Aorta (tissue), 5 donors: ENCODE measurements at places on chromosomes 3 and 15.
A peak's percentile ranks its signal among the peaks of the same experiment; 100 is the strongest.

- DNase-seq: no peak
These were observed 15.3 kb upstream of the RTP4 start for GRCh38 chr3:187352581-187353575.

DNA sequence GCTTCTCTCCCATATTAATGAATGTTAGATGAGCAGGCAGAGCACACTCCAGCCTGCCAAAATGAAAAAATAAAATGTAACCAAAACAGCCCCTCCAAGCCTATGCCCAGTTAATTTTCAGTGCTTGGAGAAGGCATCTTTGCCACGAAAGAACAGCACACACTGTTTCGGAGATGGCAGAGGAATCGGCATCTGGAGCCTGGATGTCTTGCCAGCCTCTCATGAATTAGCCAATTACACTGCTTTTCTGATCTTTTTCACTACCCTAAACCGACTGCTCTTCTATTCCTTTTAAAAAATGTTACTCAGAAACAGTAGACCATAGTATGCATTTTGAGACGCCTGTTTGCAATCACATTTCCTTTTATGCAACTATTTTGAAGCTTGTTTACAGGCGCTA is 249.6 kb downstream of the TLE3 start:
- DNase-seq: no peak

GRCh38 chr3:172233474-172234277 is 194.3 kb downstream of the FNDC3B start:
- no peak for DNase-seq

- DNase-seq: peak; percentile 97
These were observed 315.7 kb upstream of the PROK2 start for GRCh38 chr3:72100601-72101187.

DNA sequence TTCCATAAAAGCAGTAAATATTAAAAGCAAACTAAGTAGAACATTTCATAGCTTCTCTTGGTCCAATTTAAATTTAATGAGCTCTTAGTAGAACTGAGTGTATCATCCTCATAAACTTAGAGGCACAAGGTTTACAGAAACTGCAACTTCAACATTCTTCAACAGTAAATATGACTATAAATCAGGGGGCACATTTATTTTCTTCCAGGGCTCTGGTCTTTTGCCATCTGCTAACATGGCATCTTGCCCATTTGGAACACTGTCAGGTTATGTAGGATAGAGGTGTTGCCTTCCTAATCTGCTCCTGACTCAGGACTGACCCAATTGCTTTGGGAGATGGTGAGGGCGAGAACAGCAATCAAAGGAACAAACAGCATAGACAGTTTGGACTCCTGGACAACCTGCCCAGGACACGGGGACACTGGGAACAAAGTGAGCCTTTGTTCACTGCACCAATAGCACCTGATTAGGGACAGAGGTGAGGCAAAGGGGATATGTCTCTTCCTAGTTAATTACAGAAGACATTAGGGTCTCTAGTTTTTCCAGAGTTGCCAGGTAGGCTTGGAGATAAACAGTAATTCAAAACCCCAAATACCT is 610.2 kb upstream of the ROBO2 start:
- DNase-seq: no peak
